NCI-H510A treated with DMSO at 0.1 percent for 48 hours (cell line): ENCODE measurements at places on chromosomes 1 and 21.

DNA sequence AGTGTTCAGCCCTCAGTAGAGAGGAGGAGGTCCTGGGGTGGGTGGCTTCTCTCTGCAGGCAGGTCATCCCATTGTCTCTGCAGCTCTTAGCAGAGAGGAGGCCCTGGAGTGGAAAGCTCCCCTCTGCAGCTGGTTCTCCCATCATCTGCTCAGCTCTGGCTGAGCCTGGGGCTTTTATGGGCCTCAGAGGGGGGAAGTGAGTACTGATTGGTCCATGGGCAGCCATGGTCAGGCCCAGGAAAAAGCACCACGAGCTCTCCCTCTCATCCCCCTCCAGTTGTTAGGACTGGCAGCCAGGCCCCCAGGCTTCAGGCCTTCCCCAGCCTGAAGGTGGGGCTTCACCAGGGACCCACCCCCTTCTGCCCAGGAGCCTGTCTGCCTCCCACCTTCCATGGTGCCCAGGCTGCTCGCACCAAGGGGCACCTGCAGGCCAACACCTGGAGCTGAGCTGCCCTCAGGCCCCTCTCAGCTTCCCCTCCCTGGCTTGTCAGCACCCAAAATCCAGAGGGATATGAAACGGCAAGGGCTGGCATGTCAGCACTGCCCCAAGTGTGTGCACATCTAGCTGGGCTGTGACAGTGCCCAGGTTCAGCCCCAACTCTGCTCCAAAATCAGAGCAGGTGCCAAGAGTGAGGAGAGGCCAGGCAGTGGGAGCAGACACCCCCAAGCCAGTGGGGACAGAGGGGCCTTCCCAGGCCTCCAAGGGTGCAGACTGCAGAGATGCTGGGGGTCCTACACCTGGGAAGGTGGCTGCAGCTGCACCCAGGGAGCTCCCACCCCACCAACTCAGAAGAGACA is 449.0 kb downstream of the MATN1 start:
- no peak for DNase-seq

DNA sequence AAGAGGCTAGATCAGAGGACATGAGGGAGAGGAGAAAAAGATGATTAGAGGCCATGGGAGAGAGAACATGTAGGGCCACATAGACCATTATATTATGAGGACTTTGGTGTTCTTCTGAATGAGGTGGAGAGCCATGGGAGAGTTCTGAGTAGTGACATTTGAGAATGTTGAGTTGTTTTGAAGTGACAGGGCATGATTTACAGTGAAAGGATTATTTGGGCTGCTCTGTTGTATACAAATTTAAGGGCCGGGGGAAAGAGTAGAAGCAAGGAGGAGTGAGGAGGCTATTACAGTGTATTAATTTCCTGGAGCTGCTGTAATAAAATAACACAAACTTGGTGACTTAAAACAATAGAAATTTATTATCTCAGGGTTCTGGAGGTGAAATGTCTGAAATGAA is 102.5 kb upstream of the RGS4 start:
- no peak for DNase-seq

GRCh38 chr1:223290397-223290796 is 73.6 kb downstream of the SUSD4 start:
- DNase-seq = no peak

- DNase-seq = no peak
Observed at GRCh38 chr1:236107121-236107907, 35.0 kb upstream of the GPR137B start.

DNA sequence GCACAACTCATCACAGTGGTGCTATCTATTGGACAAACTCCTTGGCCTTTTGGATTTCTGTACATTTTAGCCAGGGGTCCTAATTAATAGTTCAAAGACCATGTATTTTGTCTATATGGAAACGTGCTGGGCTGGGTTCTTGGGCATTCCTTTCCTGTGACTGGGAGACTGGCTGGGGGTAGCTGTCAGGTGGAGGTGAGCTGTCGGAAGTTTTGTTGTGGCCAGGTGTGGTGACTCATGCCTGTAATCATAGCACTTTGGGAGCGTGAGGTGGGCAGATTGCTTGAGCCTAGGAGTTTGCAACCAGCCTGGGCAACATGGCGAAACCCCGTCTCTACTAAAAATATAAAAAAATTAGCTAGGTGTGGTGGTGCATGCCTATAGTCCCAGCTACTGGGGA is 392.4 kb downstream of the RPS6KC1 start:
- DNase-seq = no peak

- DNase-seq = no peak
Observed at GRCh38 chr1:11559591-11559970, 80.6 kb downstream of the DISP3 start.

GRCh38 chr1:36984026-36984425 is 50.3 kb downstream of the GRIK3 start:
- DNase-seq = no peak

GRCh38 chr1:227733751-227734545 is 1.2 kb downstream of the JMJD4 start:
- DNase-seq = no peak

DNA sequence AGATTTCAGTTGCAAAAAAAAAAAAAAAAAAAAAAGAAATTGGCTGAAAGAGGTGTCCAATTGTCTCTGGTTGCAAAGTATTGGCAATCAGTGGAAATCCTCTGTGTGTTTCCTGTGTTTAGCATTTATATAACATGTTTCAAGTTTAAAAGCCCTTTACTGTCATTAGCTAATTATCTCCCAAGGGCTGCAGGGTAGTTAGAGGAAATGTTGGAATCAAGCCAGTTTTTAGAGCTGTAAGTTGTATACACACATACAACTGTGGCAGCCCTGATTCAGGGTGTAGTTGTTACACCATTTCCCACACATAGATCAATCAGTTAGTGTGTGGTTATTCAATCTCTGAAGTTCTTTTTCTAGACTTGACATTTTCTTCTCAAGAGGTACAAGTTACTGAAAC is 8.9 kb upstream of the ZNF326 start:
- peak; percentile 57 for DNase-seq

- DNase-seq = no peak
Observed at GRCh38 chr1:1989789-1990188, 13.8 kb downstream of the CFAP74 start.

- DNase-seq = peak; percentile 63
Observed at GRCh38 chr1:86704972-86705664, 742 bp downstream of the SH3GLB1 start.

DNA sequence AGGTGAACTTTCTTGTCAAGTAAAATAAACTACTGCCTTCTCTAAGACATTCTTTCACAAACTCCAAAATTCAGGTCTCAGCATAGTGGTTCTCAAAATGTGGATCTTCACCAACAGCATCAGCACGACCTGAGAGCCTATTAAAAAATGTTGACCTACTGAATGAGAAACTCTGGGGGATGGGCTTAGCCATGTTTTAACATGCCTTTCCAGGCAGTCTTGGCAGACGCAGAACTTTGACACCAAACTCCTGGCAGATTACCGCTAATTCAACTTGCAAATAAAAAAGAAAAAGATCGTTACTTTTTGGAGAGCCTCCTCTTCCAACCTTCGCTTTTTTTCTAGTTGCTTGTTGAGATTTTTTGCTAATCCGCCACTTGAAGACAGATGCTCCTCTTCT is 35.1 kb downstream of the ARHGAP29 start:
- no peak for DNase-seq

GRCh38 chr1:59688976-59689375 is 125.8 kb upstream of the HOOK1 start:
- DNase-seq = peak; percentile 43

- peak; percentile 54 for DNase-seq
Observed at GRCh38 chr1:33863779-33864178, at the start of gene HMGB4. HMGB4 (plus strand) TSS chr1:33864079; CDS start chr1:33864192, 113 bp downstream.

- DNase-seq = no peak
Observed at GRCh38 chr1:154778275-154778674, 91.8 kb downstream of the KCNN3 start.

- DNase-seq = no peak
Observed at GRCh38 chr1:59678493-59679228, 136.1 kb upstream of the HOOK1 start.

DNA sequence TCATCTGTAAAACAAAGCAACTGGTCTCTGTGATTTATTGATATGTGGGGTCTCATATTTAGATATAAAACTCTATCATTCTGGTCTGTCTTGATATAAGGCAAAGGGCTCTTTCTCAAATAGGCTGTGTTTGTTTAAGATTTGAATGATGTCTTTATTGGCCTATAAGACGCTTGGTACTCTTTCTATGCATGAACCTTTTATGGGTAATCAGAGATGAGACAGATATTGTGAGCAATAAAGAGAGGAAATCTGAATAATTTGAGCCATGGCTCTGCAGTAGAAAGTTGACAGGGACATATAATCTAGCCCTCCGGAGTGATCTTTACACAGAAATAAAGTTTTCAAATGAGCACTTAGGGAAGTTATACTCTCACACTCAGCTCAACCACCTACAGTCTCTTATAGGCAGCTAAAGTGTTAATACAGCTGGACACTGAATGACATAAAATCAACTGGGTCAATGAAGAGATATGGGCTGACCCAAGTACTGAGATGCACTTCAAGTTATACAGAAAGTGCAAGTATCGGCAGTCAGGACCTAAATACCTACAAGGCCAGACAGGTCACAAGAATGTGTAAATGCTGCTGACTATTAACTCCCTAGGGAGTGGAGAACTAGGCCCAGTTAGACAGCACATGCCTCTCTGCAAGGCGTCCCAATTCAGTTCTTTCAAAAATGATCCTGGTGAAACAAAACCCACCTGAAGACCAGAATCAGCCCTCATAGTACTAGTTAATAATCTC is 111.0 kb downstream of the PTPN14 start:
- no peak for DNase-seq

GRCh38 chr1:14607295-14607694 is 8.8 kb downstream of the KAZN start:
- no peak for DNase-seq

DNA sequence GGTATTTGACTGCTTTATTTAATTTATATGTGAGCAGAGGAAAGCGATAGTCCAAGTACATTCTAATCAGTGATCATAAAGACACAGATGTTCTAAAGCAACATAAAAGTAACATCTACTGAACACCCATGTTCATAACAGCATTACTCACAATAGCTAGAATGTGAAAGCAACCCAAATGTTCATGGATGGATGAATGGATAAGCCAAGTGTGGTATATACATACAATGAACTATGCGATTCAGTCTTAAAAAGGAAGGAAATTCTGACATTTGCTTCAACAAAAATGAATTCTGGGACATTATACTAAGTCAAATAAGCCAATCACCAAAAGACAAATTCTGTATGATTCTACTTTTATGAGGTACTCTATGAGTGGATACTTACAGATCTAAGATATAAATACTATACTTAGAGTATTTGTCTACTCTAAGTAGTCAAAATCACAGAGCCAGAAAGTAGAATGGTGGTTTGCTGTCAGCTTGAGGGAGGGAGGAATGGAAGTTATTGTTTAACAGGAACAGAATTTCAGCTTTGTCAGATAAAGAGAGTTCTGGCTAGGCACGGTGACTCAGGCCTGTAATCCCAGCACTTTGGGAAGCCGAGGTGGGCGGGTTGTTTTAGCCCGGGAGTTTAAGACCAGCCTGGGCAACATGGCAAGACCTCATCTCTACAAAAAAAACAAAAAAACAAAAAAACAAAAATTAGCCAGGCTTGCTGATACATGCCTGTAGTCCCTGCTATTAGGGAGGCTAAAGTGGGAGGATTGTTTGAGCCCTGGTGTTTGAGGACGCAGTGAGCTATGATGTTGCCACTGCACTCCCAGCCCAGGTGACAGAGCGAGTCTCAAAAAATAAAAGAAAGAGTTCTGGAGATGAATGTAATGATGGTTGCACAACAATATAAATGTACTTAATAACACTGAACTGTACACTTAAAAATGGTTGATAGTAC is 79.7 kb upstream of the ARHGAP29 start:
- DNase-seq = no peak

GRCh38 chr1:181257117-181257516 is 168.6 kb downstream of the IER5 start:
- no peak for DNase-seq

GRCh38 chr1:76141929-76142328 is 67.4 kb downstream of the ST6GALNAC3 start:
- DNase-seq = no peak

DNA sequence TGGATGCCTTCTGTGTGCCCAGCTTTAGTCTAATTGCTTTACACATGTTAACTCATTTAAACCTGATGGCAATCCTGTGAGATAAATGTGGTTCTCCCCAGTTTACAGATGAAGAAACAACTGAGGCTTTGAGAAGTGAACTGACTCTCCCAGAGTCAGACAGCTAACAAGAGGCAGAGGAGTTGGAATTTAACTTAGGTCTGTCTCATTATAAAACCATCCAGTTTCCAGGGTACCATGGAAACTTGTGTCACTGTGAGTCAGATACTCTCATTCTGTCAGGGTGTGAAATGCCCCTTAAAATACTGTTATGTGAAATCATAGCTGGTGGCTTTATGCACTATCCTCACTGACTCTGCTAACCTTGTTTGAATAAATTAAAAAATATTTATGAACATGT is 206.6 kb downstream of the PBX1 start:
- DNase-seq = no peak

GRCh38 chr1:65196926-65197325 is 48.9 kb downstream of the AK4 start:
- DNase-seq = no peak

DNA sequence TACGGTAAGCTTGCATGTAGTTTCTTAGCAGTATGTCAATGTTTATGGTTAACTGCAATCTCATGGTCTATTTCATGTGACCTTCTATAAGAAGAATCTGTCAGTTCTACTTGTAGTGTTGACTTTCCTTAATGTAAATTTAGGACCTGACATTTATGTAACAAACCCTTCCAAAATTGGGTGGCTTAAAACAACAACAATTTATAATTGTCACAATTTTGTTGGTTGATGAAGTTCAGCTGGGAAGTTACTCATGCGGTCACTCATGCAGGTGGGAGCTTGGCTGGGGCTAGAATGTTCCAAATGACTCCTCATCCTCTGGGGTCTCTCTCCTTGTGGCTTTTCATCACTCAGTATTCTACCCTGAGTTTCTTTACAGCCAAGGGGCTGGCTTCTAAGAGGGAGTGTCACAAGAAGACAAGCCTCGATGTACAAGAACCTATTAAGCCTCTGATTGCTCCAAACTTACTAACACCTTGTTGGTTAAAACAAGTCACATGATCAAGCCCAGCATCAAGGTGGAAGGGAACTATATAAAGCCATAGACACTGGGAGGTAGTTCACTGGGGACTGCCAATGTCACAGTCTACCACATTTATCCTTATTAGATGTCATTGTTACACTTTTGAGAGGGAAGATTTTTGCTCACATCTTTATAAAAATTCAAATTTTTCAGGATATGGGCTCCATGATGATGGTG is 23.9 kb downstream of the CCN1 start:
- DNase-seq = no peak

GRCh38 chr1:110555807-110556470 is 37.0 kb upstream of the KCNA10 start:
- DNase-seq = no peak
